ENCODE measurements at places on chromosomes 7 and 10. TPM values are rescaled to one million over a fixed set of nuclear protein-coding genes. Genes with fewer than 3 reads are reported as not detected.
A peak's percentile ranks its signal among the peaks of the same experiment; 100 is the strongest.

ADAM12 gene
- total RNA-seq, result 0.65 TPM

DNA sequence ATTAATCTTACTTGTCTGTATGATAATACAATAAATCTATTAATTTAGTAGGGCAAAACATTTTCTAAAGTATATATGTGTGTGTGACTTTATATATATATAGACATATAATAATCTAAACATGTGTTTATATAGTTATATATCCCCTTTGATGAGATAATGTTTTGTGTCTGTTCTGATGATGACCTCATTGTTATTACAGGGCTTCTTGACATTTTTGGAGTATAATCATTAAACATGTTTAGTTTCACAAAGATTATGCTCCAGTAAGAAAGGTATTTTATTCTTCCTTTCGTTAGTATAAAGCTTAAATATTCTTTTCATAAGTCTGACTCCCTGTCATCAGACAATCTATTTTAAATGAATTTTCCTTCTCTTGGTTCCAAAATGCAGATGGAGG, 62.3 kb upstream of the CABCOCO1 start:
- no peaks in the 10 kb centered on the region for H3K36me3 ChIP-seq
- H3K4me3 ChIP-seq, result no peak overlapping the region
- no peak for DNase-seq
- no peaks in the 10 kb centered on the region for H3K4me1 ChIP-seq
- peaks cover 11% of the 10 kb centered on the region for H3K27me3 ChIP-seq
- H3K27ac ChIP-seq, result no peak overlapping the region

DNA sequence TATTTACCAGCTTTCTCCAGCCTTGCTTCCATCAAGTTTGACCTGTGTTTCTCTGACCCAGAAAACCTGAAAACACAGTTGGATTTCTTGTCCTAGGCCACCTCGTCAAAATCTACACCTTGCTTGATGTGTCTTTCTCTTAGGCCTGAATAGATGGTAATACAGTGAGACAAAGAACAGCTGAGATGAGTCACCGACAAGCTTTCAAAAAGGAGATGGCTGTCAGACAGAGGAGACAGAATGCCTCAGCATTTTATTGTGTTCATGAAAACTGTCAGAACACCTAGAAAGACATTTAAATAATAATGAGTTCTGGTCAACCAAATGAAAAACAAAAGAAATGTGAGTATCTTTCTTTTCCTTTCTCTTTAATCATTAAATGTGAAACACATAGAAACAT, 119.7 kb upstream of the SORCS1 start:
- no peaks in the 10 kb centered on the region for H3K27me3 ChIP-seq
- H3K36me3 ChIP-seq, result no peaks in the 10 kb centered on the region
- H3K27ac ChIP-seq, result no peak overlapping the region
- H3K4me1 ChIP-seq, result no peaks in the 10 kb centered on the region
- DNase-seq, result no peak

- H3K27ac ChIP-seq, result no peak overlapping the region
- peaks cover 57% of the 10 kb centered on the region for H3K27me3 ChIP-seq
- peaks cover 14% of the 10 kb centered on the region for H3K4me1 ChIP-seq
- no peak for DNase-seq
- peak overlapping the region; percentile 38 for H3K4me3 ChIP-seq
- peaks cover 2% of the 10 kb centered on the region for H3K36me3 ChIP-seq
These were observed 73.9 kb upstream of the LEP start for GRCh38 chr7:128167042-128167701.

TMEM196 gene
- total RNA-seq, result not detected

- H3K27ac ChIP-seq, result no peak overlapping the region
- no peaks in the 10 kb centered on the region for H3K27me3 ChIP-seq
- no peaks in the 10 kb centered on the region for H3K36me3 ChIP-seq
- DNase-seq, result no peak
- H3K4me3 ChIP-seq, result no peak overlapping the region
These were observed 596.7 kb upstream of the LRRTM3 start for GRCh38 chr10:66329147-66329546.

DNA sequence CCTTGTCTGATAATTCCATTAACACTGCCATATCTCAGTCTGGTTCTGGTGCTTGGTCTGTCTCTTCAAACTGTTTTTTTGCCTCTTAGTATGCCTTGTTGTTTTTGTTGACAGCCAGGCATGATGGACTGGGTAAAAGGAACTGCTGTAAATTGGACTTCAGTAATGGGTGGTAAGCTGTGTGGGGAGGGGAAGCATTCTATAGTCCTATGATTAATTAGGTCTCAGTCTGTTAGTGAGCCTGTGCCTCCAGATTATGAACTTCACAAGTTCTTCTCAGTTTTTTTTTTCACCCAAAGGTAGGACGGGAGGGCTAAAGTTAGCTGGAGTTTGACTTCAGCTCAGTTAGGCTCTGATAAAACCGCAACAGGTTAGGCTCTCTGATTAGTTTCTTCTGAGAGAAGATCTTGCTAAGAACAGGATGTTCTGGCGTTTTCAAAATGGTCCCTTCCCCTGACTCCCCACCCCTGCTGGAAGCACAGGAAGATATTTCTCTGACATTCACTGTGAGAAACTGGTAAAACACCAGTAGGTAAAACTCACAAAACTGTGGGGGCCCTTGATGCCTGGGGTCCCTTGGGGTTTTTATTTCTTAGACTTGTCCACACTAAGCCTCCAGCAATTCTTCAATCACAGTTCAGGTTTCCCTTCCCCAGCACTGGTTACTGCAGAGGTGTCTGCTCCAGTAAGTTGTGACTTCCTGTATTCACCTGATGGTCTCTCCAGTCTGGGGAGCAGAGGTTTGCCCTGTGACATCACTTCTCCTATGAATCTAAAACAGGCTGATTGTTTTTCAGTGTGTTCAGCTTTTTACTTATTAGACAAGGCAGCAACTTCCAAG, 43.3 kb upstream of the CCDC71L start:
- H3K27me3 ChIP-seq, result no peaks in the 10 kb centered on the region
- peaks cover 10% of the 10 kb centered on the region for H3K4me1 ChIP-seq
- no peaks in the 10 kb centered on the region for H3K36me3 ChIP-seq
- peak overlapping the region; percentile 76 for H3K27ac ChIP-seq
- DNase-seq, result no peak

DNA sequence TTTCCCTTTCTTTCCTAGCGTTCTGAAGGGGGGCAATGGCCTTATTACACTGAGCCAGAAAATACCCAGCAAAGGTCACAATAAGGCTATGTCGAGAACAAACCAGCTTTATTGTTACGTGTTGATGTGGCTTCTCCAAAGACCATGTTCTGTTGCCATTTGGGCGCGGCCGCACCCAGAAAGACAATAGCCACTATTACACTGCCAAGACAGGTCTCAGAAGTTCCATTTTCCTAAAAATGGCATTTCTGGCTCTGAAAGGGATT, 77.8 kb downstream of the PROSER2 start:
- no peak for DNase-seq
- H3K27ac ChIP-seq, result no peak overlapping the region

- H3K4me3 ChIP-seq, result no peak overlapping the region
- no peak overlapping the region for H3K27ac ChIP-seq
- no peaks in the 10 kb centered on the region for H3K4me1 ChIP-seq
- no peaks in the 10 kb centered on the region for H3K36me3 ChIP-seq
These were observed 433.7 kb upstream of the PFKP start for GRCh38 chr10:2633630-2634029.

DNA sequence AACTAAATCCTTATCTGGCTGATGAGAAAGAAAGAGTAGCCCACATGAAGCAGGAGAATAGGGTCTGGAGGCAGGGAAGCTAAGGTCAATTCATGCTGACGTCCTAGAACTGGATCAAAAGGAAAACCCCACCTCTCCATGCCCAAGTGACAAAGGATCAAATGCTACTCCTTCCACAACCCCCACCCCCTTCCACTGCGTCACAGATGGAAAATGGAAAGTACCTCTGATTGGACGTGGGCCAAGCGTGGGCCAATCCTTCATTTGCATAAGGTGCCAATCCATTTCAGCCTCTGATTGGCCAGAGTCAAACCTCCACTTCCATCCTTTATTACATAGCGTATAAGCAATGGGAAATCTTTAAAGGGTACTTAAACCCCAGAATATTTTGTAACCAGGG, 431.3 kb upstream of the ETV1 start:
- H3K4me3 ChIP-seq, result no peak overlapping the region
- no peaks in the 10 kb centered on the region for H3K27me3 ChIP-seq
- no peak overlapping the region for H3K27ac ChIP-seq
- H3K4me1 ChIP-seq, result no peaks in the 10 kb centered on the region
- H3K36me3 ChIP-seq, result no peaks in the 10 kb centered on the region
- DNase-seq, result no peak

DNA sequence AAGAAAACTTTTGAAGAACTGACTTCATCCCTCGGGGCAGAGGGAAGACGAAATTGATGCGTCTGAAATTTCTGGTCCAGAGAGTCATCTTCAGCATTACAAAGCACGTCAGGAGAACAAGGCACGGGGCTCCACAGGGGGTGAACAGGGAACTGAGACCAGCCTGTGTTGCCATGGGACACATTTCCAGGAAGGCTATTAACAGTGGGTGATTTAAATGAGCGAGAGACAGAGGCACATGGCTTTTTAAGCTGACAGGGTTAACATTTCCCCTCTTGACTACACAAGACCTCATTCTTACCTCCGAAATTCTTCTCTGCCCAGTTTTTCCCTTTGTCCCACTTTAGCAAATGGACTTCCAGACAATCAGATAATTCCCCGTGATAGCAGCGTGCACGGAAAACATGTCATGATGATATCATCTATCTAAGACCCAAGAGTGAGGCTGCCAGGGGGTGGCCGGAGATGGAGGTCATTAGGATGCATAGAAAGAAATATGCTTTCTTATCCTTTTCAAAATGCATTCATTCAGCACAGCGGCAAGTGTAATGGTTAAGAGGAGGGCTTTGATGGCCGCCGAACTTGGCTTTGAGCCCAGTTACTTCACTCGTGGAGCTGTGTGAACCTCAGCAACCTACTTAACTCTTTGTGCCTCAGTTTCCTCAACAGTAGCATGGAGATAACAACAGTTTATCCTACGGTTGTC, 248.0 kb downstream of the PRPF18 start:
- peaks cover 9% of the 10 kb centered on the region for H3K4me1 ChIP-seq
- H3K36me3 ChIP-seq, result no peaks in the 10 kb centered on the region
- no peak overlapping the region for H3K27ac ChIP-seq
- no peak overlapping the region for H3K4me3 ChIP-seq
- no peaks in the 10 kb centered on the region for H3K27me3 ChIP-seq
- no peak for DNase-seq
